Mesothelial cell of epicardium (in vitro differentiated cells): ENCODE measurements at places on chromosomes 2 and 18.
A peak's percentile ranks its signal among the peaks of the same experiment; 100 is the strongest.

- H3K4me3 ChIP-seq: no peak overlapping the region
- peaks cover 28% of the 10 kb centered on the region for H3K4me1 ChIP-seq
- no peaks in the 10 kb centered on the region for H3K27me3 ChIP-seq
- H3K36me3 ChIP-seq: peaks cover 7% of the 10 kb centered on the region
Measured at GRCh38 chr2:196233021-196233804, 61.8 kb upstream of the STK17B start.

DNA sequence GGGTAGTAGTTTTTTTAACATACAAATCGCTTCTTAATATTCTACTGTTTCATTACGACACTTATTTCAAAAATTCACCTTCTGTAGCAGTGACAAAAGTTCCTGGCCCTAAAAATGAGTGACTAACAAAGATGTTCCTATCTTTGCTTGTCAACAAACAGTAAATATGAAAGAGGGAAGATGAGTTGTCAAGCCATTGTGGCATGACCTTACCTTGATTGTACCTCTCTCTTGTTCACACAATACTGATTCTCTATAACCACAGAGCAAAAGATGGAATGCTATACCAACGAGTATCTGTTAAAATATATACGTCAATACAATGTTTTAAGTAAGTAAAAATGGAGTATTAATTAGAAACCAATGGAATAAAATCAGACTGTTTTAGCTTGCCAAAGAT, 14.7 kb upstream of the GCG start:
- H3K27me3 ChIP-seq: peaks cover 3% of the 10 kb centered on the region
- H3K4me1 ChIP-seq: no peaks in the 10 kb centered on the region
- no peaks in the 10 kb centered on the region for H3K36me3 ChIP-seq
- H3K27ac ChIP-seq: no peak overlapping the region
- no peak overlapping the region for H3K4me3 ChIP-seq

GRCh38 chr2:21029519-21029918, 14.4 kb downstream of the APOB start:
- no peak overlapping the region for H3K4me3 ChIP-seq
- no peaks in the 10 kb centered on the region for H3K4me1 ChIP-seq
- no peaks in the 10 kb centered on the region for H3K36me3 ChIP-seq
- H3K27ac ChIP-seq: no peak overlapping the region

- peaks cover 8% of the 10 kb centered on the region for H3K27me3 ChIP-seq
- H3K27ac ChIP-seq: no peak overlapping the region
- H3K4me3 ChIP-seq: no peak overlapping the region
- no peaks in the 10 kb centered on the region for H3K4me1 ChIP-seq
- no peak for DNase-seq
- no peaks in the 10 kb centered on the region for H3K36me3 ChIP-seq
Measured at GRCh38 chr2:180790891-180791290, 189.5 kb upstream of the UBE2E3 start.

DNA sequence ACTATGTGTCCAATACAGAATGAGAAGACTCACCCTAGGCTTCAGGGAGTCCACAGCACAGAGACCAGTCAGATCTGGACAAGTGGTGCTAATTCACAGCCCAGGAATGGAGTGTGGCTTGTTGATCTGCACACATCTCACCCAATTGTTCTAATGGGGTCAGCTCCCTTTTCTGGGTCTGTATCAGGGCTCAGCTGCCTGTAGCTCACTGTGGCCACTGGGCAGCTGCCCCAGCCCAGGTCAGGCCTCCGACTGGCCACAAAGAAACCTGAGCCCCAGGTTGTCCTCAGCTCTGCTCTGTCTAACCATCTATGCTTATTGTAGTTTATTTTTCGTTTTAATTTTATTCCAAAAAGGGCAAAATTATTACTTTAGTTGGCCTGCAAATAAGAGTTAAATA, 202.3 kb upstream of the RAB6C start:
- no peak overlapping the region for H3K4me3 ChIP-seq
- H3K27ac ChIP-seq: no peak overlapping the region
- peaks cover 52% of the 10 kb centered on the region for H3K4me1 ChIP-seq
- no peak for DNase-seq
- no peaks in the 10 kb centered on the region for H3K27me3 ChIP-seq

- peaks cover 18% of the 10 kb centered on the region for H3K4me1 ChIP-seq
- H3K27ac ChIP-seq: peak overlapping the region; percentile 34
- peak; percentile 66 for DNase-seq
- peaks cover 19% of the 10 kb centered on the region for H3K36me3 ChIP-seq
Measured at GRCh38 chr18:35580701-35581539, 620 bp upstream of the GALNT1 start.

- peaks cover 40% of the 10 kb centered on the region for H3K4me1 ChIP-seq
- peak overlapping the region; percentile 91 for H3K27ac ChIP-seq
- DNase-seq: no peak
- H3K36me3 ChIP-seq: peaks cover 11% of the 10 kb centered on the region
- no peak overlapping the region for H3K4me3 ChIP-seq
Measured at GRCh38 chr2:65737452-65738011, 305.1 kb upstream of the SPRED2 start.

DNA sequence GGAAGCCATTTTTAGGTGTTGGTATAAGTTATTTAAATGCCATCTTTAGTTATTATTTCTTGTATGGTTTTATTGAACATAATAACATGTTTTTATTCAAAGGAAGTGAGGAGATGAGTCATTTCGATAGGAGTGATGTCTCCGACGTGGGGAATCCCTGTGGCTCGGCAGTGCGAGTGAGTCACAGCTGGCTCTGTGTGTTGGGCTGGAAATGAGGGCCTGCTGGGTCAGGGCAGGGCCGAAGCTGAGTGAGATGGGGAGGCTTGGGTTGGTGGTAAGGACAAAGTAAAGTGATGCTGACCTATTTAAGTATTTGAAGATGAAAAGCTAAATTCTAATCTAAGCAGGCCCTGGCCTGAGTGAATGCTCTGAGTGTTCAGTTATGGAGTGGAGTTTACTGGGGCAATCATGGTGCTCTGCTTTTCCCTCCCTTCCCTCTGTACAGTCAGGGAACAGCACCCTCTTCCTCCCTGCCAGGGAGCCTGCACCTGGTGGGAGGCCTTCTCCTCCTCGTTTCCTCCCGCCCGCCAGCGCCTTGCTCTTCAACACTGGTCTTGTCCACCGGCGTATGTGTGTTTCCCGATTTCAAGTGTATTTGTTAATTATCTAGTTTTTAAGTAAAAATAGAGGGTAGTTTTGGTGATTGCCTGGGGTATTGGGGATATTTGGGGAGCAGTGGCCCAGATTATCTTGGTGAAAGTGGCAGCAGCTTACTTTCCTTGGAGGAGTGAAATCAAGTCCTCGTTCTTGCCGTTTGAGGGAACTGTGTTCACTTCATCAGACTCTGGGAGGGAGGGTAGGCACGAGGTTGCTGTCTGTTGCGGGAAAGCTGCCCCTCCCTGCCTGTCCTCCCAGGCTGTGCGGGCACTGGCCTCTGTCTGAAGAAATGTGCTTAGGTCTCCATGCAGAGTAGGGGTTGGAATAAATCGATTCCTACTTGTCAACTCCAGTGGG, 157.0 kb downstream of the LDLRAD4 start:
- no peak overlapping the region for H3K4me3 ChIP-seq
- DNase-seq: no peak
- H3K27me3 ChIP-seq: no peaks in the 10 kb centered on the region
- H3K27ac ChIP-seq: no peak overlapping the region
- peaks cover 35% of the 10 kb centered on the region for H3K4me1 ChIP-seq
